Endothelial cell (in vitro differentiated cells): ENCODE measurements at places on chromosomes 13 and 19.

GRCh38 chr13:59658027-59658737 is 505.5 kb downstream of the DIAPH3 start:
- no peak for DNase-seq
- H3K4me3 ChIP-seq = no peak overlapping the region
- H3K36me3 ChIP-seq = no peaks in the 10 kb centered on the region

DNA sequence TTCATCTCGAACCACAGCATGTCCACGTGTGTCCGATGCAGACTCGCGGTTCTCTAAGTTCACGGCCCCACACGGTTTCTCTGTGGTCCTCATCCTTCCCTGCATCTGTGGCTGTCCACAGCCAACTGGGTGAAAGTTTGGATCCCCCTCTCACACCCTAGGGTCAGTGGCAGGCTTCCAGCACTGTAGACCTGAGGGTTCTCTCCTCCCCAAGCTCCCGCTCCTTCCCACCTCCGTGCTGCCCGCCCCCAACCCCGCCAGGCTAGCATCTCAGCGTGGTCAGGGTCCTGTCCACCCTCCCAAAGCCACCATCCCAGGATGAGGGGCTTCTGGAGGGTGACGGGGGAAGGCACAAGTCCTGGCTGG is 3.0 kb downstream of the ANGPTL4 start:
- H3K4me3 ChIP-seq = peak overlapping the region; percentile 76
- no peak for DNase-seq
- H3K27me3 ChIP-seq = peaks cover 10% of the 10 kb centered on the region

- no peaks in the 10 kb centered on the region for H3K27me3 ChIP-seq
- no peak overlapping the region for H3K4me3 ChIP-seq
- DNase-seq = no peak
- peaks cover 15% of the 10 kb centered on the region for H3K36me3 ChIP-seq
These were observed 103.8 kb downstream of the LRCH1 start for GRCh38 chr13:46656786-46657185.

DNA sequence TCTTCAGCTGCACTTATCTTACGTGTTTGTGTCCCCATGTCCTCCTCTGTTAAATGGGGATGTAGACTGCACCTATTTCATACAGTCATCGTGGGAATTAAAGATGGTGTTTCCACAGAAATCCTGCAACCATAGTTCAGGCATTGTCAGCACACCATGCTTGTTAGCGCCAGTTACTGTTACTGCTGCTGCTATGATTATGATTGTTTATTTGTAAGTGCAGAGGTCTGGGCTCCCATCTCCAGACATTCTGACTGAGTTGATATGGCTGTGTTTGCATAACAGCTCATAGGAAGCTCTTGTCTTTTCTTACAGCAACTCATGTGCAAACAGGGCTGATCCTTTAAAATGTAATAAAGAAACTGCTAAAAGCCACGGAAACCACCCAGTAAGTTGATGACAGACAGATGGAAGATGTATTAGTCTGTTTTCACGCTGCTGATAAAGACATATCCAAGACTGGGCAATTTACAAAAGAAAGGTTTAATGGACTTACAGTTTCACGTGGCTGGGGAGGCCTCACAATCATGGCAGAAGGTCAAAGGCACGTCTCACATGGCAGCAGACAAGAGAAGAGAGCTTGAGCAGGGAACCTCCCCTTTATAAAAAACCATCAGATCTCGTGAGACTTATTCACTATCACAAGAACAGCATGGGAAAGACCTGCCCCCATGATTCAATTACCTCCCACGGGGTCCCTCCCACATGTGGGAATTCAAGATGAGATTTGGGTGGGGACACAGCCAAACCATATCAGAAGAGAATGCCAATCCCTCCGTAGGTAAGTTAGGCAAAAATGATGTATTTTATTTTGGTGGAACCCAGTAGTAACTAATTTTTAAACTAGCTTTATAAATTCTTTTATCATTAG is 1.6 kb downstream of the ZSCAN5A start:
- H3K4me1 ChIP-seq = peaks cover 11% of the 10 kb centered on the region
- H3K27ac ChIP-seq = peak overlapping the region; percentile 62
- DNase-seq = no peak
- peak overlapping the region; percentile 59 for H3K4me3 ChIP-seq

- H3K36me3 ChIP-seq = peaks cover 3% of the 10 kb centered on the region
- no peak overlapping the region for H3K4me3 ChIP-seq
- H3K27me3 ChIP-seq = no peaks in the 10 kb centered on the region
These were observed 28.0 kb upstream of the RB1 start for GRCh38 chr13:48275507-48275906.

DNA sequence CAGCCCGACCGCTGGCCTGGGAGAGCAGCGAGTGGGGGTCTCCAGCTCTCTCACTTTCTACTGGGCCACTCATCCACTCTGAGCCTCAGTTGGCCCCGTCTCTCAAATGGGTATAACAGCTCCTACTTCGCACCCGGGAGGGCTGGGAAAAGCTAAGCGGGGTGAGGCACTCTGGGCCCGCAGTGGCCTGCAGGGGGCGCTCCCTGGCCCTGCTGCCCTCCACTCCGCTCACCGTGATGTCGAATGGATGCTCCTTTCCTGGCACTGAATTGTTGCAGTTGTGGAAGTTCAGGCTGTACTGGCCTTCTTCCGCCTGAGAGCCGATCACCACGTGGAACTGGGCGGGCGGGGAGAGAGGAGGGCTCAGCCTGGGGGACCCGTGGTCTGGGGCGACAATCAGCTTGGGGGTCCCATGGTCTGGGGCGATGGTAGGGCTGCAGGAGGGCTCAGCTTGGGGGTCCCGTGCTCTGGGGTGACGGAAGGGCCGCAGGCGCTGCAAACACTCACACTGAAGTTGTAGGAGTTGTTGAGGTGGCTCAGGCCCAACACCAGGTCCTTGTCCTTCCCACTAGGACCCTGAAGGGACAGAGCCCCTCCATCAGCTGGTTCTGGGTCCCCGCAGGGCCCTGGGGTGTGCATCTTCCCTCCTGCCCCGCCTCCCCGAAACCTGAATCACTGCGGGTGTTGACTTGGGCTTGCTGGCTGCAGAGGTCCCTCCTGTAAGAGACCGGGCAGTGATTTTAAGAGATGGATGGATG is 3.9 kb downstream of the GPR108 start:
- H3K36me3 ChIP-seq = peaks cover 15% of the 10 kb centered on the region
- DNase-seq = no peak
- H3K4me3 ChIP-seq = no peak overlapping the region
- H3K27me3 ChIP-seq = peaks cover 23% of the 10 kb centered on the region
- H3K4me1 ChIP-seq = peaks cover 15% of the 10 kb centered on the region

GRCh38 chr19:54426291-54426931 is 11.1 kb downstream of the TTYH1 start:
- no peak overlapping the region for H3K27ac ChIP-seq
- H3K4me1 ChIP-seq = peaks cover 5% of the 10 kb centered on the region
- DNase-seq = no peak
- H3K36me3 ChIP-seq = no peaks in the 10 kb centered on the region

DNA sequence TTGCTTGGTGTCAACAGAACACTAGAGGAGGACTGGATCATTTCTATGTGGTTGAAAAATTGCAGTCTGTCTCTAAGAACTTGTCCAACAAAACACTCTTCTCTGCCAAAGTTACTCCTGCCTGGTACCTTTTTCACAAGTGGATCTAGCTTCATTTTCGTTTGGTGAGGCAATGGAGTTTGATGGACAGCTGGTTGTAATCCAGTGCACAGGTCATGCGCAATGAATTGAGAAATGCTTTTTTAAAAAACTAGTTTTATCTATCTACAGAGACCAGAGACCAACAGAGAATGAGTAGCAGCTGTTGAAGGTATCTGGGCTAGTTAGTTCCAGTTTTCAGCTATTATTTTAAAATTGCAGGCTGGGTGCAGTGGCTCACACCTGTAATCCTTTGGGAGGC is 12.0 kb upstream of the KBTBD6 start:
- no peaks in the 10 kb centered on the region for H3K4me1 ChIP-seq
- peaks cover 4% of the 10 kb centered on the region for H3K27me3 ChIP-seq
- DNase-seq = no peak
- H3K27ac ChIP-seq = no peak overlapping the region
- H3K4me3 ChIP-seq = no peak overlapping the region

DNA sequence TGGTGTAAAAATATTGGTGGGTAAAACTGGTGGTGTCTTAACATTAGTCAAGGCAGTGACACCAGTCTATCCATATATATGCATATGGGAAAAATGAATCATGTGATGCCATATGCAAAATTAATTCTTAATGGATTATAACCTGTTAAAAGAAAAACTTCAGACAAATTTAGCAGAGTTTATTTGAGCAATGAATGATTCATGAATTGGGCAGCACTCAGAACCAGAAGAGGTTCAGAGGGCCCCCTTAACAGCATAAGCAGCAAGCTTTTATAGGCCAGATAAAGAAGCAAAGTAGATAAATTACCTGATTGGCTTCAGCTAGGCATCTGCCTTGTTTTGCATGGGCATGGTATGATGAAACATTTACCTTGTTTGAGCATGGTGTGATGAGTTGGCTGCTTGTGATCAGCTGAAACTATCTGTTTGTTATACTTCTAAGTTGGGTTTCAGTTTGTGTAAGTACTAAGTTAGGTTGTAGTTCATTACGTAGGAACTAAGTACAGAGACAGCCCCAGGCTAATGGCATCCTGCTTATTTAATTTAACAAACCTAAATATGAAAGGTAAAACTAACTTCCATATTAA is 66.6 kb downstream of the DNAJC15 start:
- H3K4me3 ChIP-seq = no peak overlapping the region
- H3K4me1 ChIP-seq = no peaks in the 10 kb centered on the region
- DNase-seq = no peak
- no peak overlapping the region for H3K27ac ChIP-seq
- H3K36me3 ChIP-seq = peaks cover 13% of the 10 kb centered on the region

DNA sequence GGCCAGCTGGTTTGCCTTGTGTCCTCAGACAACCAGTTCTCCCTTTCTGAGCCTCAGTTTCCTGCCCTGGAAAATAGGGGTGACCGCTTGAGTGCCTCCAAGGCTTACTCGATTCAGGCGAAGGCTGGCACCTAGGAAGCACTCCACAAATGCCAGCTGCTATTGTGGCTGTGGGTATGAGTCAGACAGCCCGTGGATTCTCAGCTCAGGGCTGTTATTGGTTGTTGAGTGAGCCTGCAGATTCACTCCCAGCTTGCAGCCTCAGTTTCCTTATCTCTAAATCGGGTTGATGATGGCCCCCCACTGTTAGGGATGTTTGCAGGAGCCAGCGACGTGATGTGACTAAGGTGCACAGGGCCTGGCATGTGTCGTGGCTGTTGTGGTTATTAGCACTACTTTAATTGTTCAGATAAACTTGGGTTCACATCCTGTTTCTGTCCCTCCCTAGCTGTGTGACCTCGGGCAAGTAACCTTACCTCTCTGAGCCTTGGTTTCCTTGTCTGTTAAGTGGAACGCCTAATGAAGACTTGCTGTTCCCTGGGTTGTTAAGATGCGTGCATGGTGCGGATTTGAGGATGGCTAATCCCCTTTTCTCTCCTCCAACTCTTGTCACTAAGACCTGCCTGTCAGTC is 2.4 kb downstream of the MARK4 start:
- DNase-seq = no peak
- peaks cover 20% of the 10 kb centered on the region for H3K36me3 ChIP-seq
- peaks cover 23% of the 10 kb centered on the region for H3K4me1 ChIP-seq
- peaks cover 8% of the 10 kb centered on the region for H3K27me3 ChIP-seq

GRCh38 chr19:6340493-6341201 is 7.2 kb upstream of the ACER1 start:
- no peak overlapping the region for H3K4me3 ChIP-seq
- no peaks in the 10 kb centered on the region for H3K36me3 ChIP-seq
- DNase-seq = no peak
- no peaks in the 10 kb centered on the region for H3K27me3 ChIP-seq

- DNase-seq = no peak
- peaks cover 17% of the 10 kb centered on the region for H3K27me3 ChIP-seq
- H3K4me1 ChIP-seq = peaks cover 77% of the 10 kb centered on the region
- H3K27ac ChIP-seq = peak overlapping the region; percentile 92
These were observed 102.0 kb downstream of the FOXO1 start for GRCh38 chr13:40564342-40565001.

DNA sequence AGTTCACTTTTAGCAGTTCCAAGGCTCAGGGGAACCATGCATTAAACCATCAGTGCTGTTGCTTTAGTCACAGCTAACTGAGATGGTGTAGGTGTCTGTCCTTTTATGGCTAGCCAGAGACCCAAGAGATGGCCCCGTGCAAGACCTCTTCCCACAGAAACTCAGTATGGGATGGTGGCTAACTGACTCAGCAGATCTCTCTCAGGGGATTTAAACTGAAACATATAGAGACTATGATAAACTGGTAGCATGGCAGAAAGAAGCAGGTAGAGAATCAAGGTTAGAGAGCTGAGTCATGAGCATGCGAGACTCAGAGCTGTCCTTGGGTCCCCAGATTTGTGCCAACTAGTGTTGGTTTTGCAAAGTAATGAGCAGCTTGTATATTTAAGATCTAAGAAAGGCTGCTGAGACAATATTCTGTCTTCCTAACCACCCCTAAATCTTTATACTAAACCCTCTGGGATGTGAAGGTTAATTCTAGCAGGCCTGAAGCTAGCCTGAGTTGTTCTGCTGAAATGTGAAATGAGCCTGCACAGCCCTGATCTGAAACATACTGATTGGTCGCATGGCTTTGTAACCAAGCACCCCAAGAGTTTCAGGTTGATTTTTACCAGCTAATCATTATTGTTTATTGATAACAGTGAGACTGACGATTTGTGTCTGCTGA is 6.5 kb upstream of the SCEL start:
- no peak for DNase-seq
- no peak overlapping the region for H3K4me3 ChIP-seq
- H3K27ac ChIP-seq = no peak overlapping the region
- no peaks in the 10 kb centered on the region for H3K36me3 ChIP-seq

- H3K27me3 ChIP-seq = peaks cover 1% of the 10 kb centered on the region
- H3K36me3 ChIP-seq = no peaks in the 10 kb centered on the region
- H3K27ac ChIP-seq = no peak overlapping the region
These were observed 37.2 kb upstream of the SOHLH2 start for GRCh38 chr13:36251526-36251925.

DNA sequence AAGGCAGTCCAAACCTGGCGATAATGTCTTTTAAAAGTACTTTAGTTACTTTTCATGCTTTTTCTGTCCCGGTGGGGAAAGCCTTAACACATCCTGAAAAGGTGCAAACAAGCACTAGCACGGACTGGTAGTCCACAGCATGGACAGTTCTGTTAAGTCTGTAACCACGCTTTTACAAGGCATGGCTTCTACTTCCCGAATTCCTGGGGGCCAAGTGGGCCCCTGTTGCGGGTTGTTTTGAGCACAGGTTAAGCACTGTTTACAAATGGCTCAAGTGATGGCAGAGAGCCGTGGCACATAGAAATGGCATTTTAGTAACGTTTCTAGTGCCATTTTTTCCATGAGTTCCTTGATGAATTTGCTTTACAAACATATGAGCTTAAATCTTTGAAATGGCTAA is 37.6 kb downstream of the ZNF493 start:
- H3K4me1 ChIP-seq = no peaks in the 10 kb centered on the region
- H3K27me3 ChIP-seq = peaks cover 3% of the 10 kb centered on the region
- peaks cover 15% of the 10 kb centered on the region for H3K36me3 ChIP-seq
- DNase-seq = no peak
- H3K27ac ChIP-seq = no peak overlapping the region
